ENCODE measurements at places on chromosomes 4 and X. TPM values are rescaled to one million over a fixed set of nuclear protein-coding genes. Genes with fewer than 3 reads are reported as not detected.

The NAA11 gene
- not detected for total RNA-seq

The SOWAHB gene
- total RNA-seq: 0.13 TPM

The UGT2B15 gene
- not detected for total RNA-seq

The HHIP gene
- total RNA-seq: 2.7 TPM

The KIF4A gene
- 41.8 TPM for total RNA-seq

The MAGEC2 gene
- total RNA-seq: not detected

The FHIP1A gene
- 28.2 TPM for total RNA-seq

The BEX1 gene
- 51.7 TPM for total RNA-seq

The ARHGAP24 gene
- 0.37 TPM for total RNA-seq

DNA sequence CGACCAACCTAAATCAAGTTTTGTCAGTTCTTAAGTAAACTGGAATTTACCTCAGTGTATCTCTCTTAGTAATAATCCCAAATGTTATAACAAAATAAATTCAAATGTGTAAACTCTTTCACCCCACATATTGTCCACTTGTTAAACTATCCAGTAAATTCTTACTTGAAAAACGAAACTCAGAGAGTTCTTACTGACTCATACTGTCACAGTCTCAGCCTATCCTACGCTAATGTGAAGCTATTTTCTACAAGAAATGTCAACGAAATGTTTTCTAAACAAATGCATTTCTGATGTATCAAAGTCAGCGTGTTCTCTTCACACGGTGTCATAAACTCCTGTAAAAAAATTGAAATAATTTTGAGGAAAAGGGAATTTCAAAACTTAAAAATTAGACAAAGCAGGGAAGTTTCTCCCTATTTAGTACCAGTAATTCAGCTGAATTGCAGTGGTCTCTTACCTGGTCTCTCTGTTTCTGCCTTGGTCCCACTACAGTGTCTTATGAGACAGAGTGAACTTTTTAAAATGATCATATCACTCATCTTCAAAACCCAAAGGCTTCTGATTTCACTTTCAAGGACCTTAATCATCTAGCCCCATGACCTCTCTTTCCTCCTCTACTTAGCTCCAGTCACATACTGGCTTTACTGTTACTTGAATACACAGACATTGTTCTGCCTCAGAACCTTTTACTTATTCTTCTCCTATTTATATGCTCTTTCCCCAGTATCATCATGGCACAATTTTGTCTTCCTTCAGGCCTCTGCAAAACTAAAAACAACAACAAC, 63.3 kb downstream of the DCAF8L1 start:
- H3K27ac ChIP-seq: no peak overlapping the region
- H3K36me3 ChIP-seq: no peaks in the 10 kb centered on the region
- H3K27me3 ChIP-seq: no peaks in the 10 kb centered on the region
- no peaks in the 10 kb centered on the region for H3K4me1 ChIP-seq
- DNase-seq: no peak
- H3K4me3 ChIP-seq: no peak overlapping the region

DNA sequence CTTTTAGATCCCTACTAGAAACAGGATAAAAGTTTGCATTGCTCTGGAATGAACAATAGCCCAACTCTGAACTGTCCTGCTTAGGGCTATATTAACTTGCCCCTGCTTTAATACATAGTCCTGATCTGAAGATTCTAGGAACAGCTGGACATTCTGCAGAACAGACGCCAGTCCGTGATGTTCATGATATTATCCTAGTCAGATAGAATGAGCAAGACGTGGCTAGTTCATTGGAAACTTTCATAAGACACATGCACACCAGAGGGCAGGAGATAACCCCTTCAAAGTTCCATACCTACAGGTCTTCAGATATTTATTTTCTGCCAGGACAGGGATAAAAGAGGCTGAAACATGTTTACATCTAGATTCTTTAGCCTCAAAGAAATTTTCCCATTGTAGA, 75.5 kb upstream of the CLNK start:
- H3K4me3 ChIP-seq: no peak overlapping the region
- DNase-seq: no peak

DNA sequence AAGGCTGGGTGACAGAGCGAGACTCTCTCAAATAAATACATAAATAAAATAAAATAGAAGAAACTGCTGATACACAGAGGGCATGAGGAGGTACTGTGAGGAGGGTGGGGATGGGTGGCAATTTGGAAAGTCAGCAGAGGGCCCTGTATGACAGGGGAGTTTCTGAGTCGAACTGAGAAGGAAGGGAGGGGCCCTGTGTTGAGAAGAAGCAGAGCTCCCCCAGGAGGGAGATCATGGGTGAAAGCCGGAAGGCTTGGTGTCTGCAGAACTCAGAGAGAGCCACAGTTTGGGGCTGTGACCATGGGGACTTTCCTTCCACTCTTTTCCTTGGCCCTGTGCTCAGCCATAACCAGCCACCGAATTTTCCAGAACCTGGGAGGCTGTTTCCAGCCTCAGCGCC, 24.8 kb upstream of the AFAP1 start:
- no peak for DNase-seq
- H3K4me3 ChIP-seq: no peak overlapping the region
- H3K27ac ChIP-seq: no peak overlapping the region
- no peaks in the 10 kb centered on the region for H3K4me1 ChIP-seq

DNA sequence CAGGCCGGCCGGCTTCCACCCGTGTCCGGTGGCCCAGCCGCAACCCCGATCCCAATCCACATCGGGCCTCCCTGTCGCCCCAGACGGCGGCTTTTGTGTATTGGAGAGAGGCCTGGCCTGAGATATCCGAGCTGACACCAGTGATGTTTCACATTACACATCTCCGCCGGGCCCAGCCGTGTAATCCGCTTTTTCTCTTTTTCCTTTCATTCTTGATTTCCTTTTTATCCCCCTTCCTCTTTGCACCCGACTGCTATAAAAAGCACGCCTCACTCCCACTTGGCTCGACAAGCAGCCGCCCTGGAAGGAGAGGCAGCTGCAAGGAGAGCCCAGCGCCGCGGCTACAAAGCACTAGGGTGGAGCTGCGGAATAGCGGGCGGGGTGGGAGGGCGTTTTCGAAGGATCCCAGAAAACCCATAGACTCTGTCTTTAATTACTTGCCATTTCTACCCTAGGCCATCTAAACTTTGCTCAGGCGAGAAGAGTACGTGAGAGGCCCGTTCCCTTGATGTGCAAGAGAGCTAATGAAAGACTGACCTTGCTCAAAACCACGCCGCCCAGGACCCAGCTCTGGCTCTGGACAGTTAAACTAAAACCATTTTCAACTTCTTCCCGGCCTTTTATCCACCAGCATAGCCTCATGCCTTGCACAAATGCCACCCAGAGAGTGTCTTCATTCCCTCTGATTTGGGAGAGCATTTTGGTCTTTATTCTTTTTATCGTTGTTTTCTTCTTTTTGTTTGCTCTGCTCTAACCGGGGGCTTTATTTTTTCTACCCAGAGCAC, 3.2 kb downstream of the PITX2 start:
- no peaks in the 10 kb centered on the region for H3K36me3 ChIP-seq
- peak; percentile 82 for DNase-seq
- H3K27me3 ChIP-seq: peaks cover 78% of the 10 kb centered on the region

DNA sequence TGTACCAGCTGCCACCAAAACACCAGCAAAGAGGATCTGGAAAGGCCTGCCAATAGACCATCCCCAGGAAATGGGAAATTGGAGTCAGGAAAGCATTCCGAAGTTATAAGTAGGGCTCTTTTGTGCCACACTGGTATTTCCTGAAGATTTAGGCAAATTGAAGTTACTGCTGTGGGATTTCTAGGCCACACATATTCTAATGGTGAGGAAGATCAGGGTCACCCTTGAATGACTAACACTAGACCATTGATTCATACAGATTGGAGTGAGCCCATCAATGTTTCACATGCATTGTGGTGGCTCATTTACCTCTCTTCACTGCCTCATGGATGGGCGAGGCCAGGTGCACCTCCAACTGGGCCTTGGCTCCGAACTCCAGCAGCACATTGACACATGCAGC, 22.6 kb downstream of the ASB11 start:
- no peaks in the 10 kb centered on the region for H3K36me3 ChIP-seq
- H3K4me1 ChIP-seq: no peaks in the 10 kb centered on the region
- DNase-seq: no peak
- no peaks in the 10 kb centered on the region for H3K27me3 ChIP-seq

DNA sequence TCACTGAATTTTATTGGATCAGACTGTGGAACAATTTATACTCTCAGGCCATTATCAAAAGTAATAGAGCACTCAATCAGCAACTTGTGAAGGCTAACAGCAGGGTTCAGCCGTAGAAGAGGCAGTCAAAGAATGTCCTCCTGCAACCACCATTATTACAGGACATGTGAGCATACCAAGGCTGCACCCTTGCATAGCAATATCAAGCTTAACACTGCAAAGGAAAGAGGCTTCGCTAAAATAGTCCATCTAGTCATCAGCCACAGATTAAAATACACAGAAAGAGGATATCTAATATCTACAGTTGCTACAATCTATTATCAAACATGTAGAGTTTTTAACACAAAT, 42.9 kb upstream of the TMPRSS11B start:
- H3K4me1 ChIP-seq: no peaks in the 10 kb centered on the region
- H3K4me3 ChIP-seq: no peak overlapping the region
- H3K27me3 ChIP-seq: no peaks in the 10 kb centered on the region
- H3K36me3 ChIP-seq: peaks cover 9% of the 10 kb centered on the region
- DNase-seq: no peak

DNA sequence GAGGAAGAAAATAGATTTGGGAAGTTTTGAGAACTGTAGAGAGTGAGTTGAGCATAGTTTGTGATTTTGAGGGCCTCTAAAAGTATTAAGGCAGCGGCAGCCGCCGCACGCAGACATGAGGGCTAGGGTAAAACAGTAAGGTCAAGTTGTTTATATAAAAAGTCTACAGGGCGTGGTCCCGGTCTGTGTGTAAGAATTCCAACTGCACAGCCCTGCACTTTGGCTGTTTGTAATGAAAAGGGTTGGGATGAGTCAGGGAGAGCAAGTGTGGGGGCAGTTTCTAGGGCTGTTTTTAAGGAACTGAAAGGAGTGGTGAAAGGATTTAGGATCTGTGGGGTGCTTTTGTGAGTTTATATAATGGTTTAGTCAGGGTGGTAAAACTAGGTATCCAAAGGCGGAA, 55.0 kb downstream of the BEX3 start:
- H3K27me3 ChIP-seq: no peaks in the 10 kb centered on the region
- DNase-seq: no peak
- no peak overlapping the region for H3K4me3 ChIP-seq
- H3K27ac ChIP-seq: no peak overlapping the region
- H3K36me3 ChIP-seq: peaks cover 18% of the 10 kb centered on the region

DNA sequence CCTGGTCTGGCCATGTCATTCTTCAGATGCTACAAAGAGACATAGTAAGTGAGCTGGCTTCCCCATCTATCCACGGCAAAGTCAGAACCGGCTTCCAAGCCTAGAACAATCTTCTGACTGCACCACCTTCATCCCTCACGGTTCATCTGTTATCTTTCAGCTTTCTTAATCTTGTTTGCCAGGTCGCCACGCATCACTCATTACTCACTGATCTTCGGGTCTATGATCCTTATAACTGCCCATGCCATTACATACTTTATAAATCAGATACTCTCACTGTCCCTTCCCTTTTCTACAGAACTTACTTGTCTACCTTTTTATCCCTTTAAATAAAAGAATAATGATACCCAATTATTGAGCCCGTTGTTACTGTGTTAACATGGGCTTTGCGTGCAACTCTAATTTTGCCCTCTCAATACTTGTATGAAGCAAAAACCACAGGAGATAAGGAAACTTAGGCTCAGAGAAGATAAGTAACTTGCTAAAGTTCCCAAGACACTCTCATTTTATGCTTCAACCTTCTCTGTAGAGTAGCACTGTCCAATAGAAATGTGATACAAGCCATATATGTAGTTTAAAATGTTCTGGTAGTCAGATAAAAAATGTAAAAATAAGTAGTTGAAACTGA, 171.7 kb downstream of the AMELX start:
- DNase-seq: no peak
- H3K4me3 ChIP-seq: no peak overlapping the region
- H3K27me3 ChIP-seq: no peaks in the 10 kb centered on the region
- H3K36me3 ChIP-seq: no peaks in the 10 kb centered on the region
- H3K27ac ChIP-seq: no peak overlapping the region

DNA sequence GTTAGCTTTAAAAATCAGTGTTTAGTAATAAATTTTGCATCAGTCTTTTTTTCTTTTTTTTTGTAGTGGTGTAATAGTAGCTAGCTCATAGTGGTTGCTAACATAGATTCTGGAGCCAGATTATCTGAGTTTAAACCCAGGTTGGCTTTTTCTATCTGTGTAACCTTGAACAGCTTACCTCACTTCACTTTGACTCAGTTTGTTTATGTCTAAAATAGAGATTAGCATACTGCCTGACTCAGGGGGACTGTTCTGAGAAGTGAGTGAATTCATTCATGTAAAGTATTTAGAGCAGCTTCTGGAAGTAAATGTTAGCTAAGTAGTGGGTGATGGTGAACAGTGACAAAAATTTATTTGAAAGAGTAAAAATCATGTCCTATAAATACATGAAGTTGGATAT, 32.9 kb downstream of the CPEB2 start:
- no peaks in the 10 kb centered on the region for H3K4me1 ChIP-seq
- H3K27me3 ChIP-seq: no peaks in the 10 kb centered on the region
- no peak overlapping the region for H3K27ac ChIP-seq

DNA sequence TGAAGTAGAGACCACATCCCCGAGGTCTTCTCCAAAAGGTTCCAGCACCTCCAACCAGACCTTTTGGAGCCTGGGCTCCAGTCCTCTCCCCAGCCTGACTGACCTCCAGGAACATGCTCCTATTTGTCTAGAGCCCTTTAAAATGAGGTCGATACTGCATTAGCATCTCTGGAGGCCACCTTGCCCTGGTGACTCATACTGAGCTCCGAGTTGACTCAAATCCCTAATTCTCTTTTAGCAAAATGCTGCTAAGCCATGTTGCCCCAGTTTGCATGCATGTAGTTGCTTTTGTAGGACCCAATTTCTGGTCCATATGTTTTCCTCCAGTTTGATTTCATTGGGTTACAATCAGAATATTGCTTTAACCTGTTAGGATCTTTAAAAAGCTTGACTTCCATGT, 43.5 kb upstream of the CITED1 start:
- no peak for DNase-seq
- no peaks in the 10 kb centered on the region for H3K27me3 ChIP-seq
- peaks cover 6% of the 10 kb centered on the region for H3K4me1 ChIP-seq
- peaks cover 4% of the 10 kb centered on the region for H3K36me3 ChIP-seq

GRCh38 chr4:114598191-114599121, at the start of gene UGT8:
Gene UGT8, plus strand, starts transcription at chr4:114598807. Its CDS starts 24,074 bp downstream, at chr4:114622881.
- DNase-seq: peak; percentile 77
- H3K27ac ChIP-seq: no peak within 1 kb of the TSS
- H3K36me3 ChIP-seq: peaks cover 23% of the 10 kb centered on the region
- H3K4me3 ChIP-seq: peak within 1 kb of the TSS; percentile 86
- no peaks in the 10 kb centered on the region for H3K27me3 ChIP-seq
- H3K4me1 ChIP-seq: peaks cover 3% of the 10 kb centered on the region

GRCh38 chr4:15914291-15914690, 24.2 kb downstream of the FGFBP1 start:
- H3K36me3 ChIP-seq: peaks cover 6% of the 10 kb centered on the region
- no peaks in the 10 kb centered on the region for H3K27me3 ChIP-seq
- H3K4me3 ChIP-seq: no peak overlapping the region

- H3K27ac ChIP-seq: no peak overlapping the region
- DNase-seq: no peak
- H3K4me1 ChIP-seq: no peaks in the 10 kb centered on the region
- 0 out of 2 replicates have a peak, but pooled peaks cover 3% of the 10 kb centered on the region for H3K36me3 ChIP-seq
These were observed 239.6 kb downstream of the GBA3 start for GRCh38 chr4:22932326-22932725.
